ENCODE measurements at places on chromosomes 16 and 17.
A peak's percentile ranks its signal among the peaks of the same experiment; 100 is the strongest.

DNA sequence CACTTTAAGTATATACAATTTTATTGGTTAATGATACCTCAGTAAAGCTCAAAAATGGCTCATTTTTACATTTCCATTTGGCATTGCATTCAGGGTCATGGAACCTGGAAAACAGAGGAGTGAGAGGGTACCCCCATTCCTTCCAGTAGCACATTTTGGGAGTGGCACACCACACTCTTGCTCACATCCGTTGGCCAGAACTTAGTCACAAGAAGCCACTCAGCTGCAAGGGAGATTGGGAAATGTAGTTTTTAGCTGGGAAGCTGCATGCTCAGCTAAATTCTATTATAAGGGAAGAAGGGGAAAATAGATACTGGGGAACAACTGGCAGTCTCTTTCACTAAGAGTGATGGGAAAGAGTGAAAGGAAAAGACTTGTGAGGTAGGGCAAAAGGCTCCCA is 102.5 kb upstream of the TMEM97 start:
- no peak for DNase-seq

- DNase-seq = no peak
These were observed 8.6 kb downstream of the SLC47A2 start for GRCh38 chr17:19707728-19708221.

GRCh38 chr17:48254896-48255295 is 147.3 kb downstream of the SNX11 start:
- DNase-seq = no peak

DNA sequence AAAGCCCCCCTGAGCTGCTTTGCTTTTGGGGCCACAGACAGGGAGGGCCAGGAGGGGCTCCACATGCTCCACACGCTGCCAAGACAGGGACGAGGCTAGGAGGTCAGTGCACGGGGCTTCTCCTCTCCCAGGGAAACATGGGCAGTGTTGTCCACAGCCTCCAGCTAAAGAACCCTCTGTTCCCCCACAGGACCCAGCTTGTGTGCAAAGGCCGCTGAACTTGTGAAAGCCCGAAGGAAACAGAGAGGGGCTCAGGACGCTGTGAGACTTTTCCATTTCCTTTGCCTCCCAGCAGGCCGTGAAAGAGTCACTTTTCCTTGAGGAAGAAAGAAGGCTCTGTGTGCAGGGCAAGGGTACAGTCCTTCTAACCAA is 9.7 kb downstream of the CDRT4 start:
- no peak for DNase-seq

DNA sequence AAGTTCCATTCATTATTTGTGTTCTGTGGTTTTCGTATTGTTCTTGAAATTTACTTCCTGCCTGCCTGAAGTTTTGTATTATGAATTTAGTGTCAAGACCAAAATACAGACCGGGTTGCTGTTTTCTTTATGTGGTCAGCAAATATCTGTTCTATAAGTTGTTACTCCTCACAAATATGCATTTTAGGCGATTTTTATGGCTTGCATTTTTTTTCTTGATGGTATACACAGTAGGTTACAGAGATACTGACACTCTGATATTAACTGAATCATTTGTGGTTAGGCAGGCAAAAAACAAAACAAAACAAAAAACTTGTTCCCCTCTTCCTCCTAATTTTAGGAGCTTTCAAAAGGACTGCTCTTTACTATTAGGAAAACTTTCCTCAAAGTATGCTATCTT is 52.6 kb downstream of the BCAS3 start:
- no peak for DNase-seq

GRCh38 chr17:80663781-80664206 is 119.2 kb downstream of the RPTOR start:
- DNase-seq = no peak

- DNase-seq = peak; percentile 16
These were observed 947 bp downstream of the DDX42 start for GRCh38 chr17:63774969-63775265.

- no peak for DNase-seq
These were observed 225.1 kb downstream of the ZNF423 start for GRCh38 chr16:49630783-49631182.

- peak; percentile 17 for DNase-seq
These were observed 72.6 kb downstream of the MGAT5B start for GRCh38 chr17:76940738-76941350.

GRCh38 chr16:50469121-50469743 is 79.0 kb upstream of the NKD1 start:
- no peak for DNase-seq

DNA sequence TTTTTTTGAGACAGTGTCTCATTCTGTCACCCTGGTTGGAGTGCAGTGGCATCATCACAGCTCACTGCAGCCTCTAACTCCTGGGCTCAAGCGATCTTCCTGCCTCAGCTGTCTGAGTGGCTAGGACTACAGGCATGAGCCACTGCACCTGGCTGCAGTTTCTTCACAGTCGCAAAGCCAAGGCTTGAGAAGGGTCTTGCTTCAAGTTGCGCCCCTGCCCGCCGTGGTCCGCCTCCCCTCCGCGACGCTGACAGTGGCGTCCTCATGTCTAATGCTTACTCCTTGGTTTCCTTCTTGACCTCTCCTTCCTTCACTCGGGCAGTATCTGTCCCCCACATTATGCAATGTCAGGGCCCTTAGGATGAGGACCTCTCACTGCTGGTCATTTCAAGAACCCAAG is 112.7 kb downstream of the ADCY9 start:
- DNase-seq = no peak

DNA sequence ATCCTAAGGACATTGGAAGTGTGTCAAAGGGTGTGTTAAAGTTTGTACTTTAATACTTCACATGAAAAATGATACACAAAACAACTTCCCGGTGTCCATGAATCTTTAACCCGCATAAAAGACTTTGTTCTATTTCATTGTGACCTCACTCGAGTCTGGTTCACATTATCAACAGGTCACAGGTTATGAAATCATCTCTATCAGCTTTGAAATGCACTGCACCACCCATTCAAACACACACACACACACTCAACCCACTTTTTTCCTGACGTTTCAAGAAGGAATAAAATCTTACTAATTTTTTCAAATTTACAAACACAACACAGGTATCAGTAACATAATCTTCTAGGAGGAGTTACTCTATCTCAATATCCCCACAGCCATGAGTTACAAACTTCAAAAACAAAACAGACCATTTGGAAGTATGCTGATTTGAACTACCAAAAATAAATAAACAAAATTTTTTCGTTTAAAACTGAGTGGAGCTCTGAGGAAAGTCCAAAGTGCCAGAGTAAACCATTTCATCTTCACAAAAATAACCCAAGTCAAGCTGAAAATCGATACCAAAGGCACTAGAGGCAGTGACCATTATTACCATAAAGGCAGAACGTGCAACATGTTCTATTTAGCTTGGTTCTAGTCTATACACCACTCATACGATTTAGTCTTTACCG is 2.7 kb downstream of the ACOX1 start:
- DNase-seq = no peak

DNA sequence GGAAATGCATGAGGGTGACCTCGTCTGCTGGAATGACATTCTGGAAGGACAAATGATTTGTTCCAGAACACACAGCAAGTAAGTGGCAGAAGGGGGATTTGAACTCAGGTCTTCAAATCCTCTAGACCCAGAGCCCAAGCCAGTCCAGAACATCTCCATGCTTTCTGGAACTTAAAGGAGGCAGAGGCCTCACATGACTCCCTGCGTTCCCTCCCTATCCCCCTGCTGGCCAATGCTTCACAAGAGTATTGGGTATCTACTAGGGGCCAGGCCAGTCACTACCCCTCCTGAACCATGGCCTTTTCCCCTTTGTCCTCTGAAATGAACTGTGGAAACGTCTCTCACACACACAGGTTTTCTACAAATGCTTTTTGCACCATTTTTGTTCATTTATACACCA is 7.6 kb upstream of the BEAN1 start:
- DNase-seq = no peak

DNA sequence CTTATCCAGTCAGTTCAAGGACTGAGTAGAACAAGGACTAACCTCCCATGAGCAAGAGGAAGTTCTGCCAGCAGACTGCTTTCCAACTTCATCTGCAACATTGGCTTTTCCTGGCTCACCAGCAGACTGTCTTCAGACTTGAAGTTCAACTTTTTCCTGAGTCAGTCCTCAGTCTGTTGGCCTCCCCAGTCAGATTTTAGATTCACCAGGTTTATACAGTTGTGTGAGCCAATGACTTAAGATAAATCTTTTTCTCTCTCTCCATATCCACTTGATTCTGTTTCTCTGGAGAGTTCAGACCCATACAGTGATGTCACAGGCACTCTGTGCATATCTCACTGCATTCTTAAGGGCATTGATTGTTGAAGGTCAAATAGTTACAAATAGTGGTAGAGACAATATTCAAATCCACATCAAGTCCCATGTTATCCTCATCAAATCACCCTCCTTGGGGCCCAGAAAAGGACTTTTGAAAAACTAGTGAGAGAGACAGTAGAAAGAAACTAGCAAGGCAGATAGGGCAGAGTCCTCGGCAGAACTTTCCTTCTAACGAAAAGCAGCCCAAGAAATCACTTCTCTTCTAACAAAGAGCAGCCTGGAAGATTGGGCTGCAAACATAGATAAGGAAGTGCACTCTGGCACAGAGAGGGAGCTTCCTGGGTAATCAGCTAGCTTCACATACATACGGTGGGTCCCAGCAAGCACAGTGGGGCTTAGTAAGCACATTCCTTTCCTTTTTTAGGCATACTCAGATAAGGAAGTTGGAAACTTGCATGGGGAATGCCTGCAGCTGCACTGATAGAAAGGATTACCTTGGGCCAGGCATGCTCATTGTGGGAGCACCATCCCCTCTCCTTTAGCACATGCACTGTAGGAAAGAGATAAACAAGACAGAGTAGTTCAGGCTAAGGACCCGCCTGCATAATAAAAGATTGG is 132.3 kb upstream of the FAM20A start:
- DNase-seq = peak; percentile 21

DNA sequence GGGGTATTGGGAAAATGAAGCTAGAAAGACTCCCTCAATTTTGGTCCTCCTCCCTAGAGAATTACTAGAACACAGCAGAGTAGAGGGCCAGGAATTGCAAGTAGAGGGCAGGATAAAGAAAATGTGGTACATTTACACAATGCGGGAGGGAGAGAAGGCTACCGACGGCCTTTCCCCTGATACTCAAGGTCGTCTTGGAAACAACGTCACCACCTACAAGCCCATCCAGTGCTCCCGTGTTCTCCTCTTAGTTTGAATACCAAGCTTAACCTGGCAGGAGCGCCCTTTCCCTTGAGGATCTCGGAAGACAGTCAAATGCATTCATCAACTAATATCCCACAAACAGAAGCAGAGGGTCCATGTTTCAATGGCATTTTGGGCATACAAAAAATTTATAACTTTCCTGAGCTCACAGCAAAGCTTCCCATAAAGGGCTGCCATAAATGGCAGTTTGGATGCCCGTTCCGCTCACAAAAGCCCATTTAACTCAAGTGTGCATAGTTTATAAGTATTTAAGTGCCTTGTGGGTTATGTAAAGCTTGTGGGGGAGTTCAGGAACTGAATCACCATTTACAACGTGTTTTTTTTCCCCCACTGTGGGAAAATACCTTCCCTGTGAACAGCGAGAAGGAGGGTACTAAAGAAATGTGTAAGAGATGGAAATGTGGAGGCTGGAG is 414.6 kb downstream of the SLC39A11 start:
- DNase-seq = no peak

- DNase-seq = no peak
These were observed 491.6 kb downstream of the CDH13 start for GRCh38 chr16:83118365-83118764.

DNA sequence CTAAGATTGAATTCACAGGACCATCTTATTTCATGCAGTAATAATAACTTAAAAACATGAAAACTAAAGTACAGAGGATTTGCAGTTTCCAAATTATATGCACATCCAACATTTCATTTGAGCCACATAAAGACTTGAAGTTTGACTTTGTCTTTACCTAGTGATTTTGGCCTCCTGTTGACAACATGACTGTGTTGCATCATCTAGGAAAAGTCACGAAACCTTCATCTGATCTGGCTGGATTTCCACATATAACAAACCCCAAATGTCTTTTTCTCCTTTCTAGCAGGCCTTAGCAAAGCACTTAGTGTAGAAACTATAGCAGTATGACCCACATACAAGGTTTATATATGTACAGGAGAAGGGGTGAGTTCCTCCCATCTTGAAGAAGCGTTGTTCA is 406.5 kb upstream of the CDH5 start:
- no peak for DNase-seq

- peak; percentile 84 for DNase-seq
These were observed 225.1 kb upstream of the CA10 start for GRCh38 chr17:52383493-52384100.

- no peak for DNase-seq
These were observed 7.4 kb downstream of the LRRC75A start for GRCh38 chr17:16484445-16485175.

- peak; percentile 73 for DNase-seq
These were observed 34.0 kb downstream of the ADGRG5 start for GRCh38 chr16:57576429-57576870.

DNA sequence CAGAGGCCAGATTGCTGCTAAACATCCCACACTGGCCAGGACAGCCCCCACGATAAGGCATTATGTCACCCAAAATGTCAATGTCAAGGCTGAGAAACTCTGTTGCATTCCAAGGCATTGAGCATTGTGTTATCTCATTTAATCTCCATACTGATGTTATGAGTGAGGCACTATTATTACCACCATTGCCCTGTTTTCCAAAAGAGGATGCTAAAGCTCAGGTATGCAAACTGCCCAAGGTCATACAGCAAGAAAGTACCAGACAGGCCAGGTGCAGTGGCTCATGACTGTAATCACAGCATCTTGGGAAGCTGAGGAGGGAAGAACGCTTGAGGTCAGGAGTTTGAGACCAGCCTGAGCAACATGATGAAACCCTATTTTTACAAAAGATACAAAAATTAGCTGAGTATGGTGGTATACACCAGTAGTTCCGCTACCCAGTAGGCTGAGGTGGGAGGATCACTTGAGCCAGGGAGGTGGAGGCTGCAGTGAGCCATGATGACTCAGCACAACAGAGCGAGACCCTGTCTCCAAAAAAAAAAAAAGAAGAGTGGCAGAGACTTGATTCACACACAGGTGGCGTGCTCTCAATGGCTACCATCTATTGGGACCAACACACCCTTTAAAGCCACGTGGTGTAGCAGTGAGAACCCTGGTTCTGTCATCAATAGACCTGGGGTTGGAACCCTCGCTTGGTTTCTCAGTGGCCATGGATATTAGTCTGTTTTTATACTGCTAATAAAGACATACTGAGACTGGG is 58.8 kb upstream of the GRIN2A start:
- no peak for DNase-seq

GRCh38 chr16:2415085-2415484 is 14.2 kb upstream of the CCNF start:
- no peak for DNase-seq

- no peak for DNase-seq
These were observed 6.6 kb downstream of the POLR2C start for GRCh38 chr16:57469046-57469445.

DNA sequence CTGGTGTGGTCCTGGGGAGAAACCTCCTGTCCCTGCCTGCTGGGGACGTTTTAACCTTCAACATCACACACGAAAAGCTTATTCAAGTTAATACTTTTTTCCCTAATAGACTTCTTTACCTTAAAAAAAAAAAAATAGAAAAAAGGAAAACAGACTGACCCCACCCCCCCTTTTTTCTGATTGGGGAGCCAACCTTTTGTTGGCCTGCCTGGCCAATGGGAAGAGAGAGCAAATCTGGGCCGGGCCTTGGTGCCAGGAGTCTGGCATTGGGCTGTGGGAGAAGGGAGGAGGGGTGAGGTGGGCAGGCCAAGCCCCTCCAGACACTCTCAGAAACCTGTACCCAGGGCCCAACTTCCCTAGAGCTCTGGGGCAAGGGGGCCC is 3.0 kb downstream of the CBX8 start:
- no peak for DNase-seq

- no peak for DNase-seq
These were observed 158 bp downstream of the ALYREF start for GRCh38 chr17:81891303-81891552.

GRCh38 chr16:28140788-28141618 is 70.8 kb downstream of the XPO6 start:
- no peak for DNase-seq

All from dermis microvascular lymphatic vessel endothelial cell (primary cell).